ENCODE measurements at places on chromosomes 1 and 21. TPM values are rescaled to one million over a fixed set of nuclear protein-coding genes. Genes with fewer than 3 reads are reported as not detected.

THEM5 gene
- not detected for total RNA-seq

PLXNA2 gene
- 2.0 TPM for total RNA-seq

DYNLT5 gene
- total RNA-seq: under 0.01 TPM

FAM78B gene
- 0.33 TPM for total RNA-seq

CD101 gene
- total RNA-seq: not detected

FAM151A gene
- not detected for total RNA-seq

- no peak for DNase-seq
Measured at GRCh38 chr1:109133815-109134214, 19.9 kb downstream of the ELAPOR1 start.

GRCh38 chr1:11967028-11967547, 13.2 kb upstream of the MFN2 start:
- peak; percentile 17 for DNase-seq

- DNase-seq: no peak
Measured at GRCh38 chr1:2251786-2252185, 23.7 kb downstream of the SKI start.

- DNase-seq: no peak
Measured at GRCh38 chr21:35208104-35208503, 159.0 kb upstream of the RUNX1 start.

- no peak for DNase-seq
Measured at GRCh38 chr1:167404161-167404888, 114.0 kb downstream of the CD247 start.

GRCh38 chr1:201518071-201518470, 11.1 kb upstream of the CSRP1 start:
- no peak for DNase-seq

DNA sequence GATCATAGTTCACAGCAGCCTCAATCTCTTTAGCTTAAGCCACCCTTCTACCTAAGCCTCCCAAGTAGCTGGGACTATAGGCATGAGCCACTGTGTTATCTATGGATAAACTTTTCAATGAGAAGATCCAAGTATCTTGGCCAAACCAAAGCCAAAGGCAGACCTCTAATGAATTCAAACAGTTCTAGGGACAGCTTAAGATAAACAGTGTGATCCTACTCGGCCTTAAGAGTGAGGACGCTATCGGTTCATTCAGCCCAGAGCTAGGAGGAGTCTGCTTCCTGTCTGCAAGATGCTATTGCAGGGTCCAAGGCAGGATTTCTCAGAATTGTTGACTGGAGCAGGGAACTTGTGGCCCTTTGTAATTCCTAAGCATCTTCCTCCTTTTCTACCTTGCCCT, 368.7 kb downstream of the ST6GALNAC3 start:
- no peak for DNase-seq

DNA sequence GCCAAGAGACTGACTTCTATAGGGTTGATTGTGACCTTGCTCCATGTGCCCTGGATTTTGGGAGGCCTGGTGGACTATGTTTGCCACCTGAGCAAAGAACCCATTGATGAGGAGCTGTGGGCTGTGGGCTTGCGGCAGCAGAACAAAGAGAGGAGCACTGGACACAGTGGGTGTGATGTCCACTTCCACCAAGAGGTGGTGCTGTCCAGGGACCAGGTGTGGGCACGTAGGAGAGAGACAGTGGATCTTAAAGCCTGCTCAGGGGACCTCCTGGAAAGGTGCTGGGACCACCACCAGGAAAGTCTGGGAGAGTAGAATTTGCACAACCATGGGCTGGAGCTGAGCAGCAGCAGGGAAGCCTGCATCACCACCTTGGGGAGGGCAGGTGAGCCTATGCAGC, 106.7 kb upstream of the ETS2 start:
- no peak for DNase-seq

GRCh38 chr1:68370101-68370915, 79.4 kb downstream of the RPE65 start:
- DNase-seq: no peak

GRCh38 chr1:248841702-248842395, 3.8 kb downstream of the ZNF672 start:
- DNase-seq: peak; percentile 46

DNA sequence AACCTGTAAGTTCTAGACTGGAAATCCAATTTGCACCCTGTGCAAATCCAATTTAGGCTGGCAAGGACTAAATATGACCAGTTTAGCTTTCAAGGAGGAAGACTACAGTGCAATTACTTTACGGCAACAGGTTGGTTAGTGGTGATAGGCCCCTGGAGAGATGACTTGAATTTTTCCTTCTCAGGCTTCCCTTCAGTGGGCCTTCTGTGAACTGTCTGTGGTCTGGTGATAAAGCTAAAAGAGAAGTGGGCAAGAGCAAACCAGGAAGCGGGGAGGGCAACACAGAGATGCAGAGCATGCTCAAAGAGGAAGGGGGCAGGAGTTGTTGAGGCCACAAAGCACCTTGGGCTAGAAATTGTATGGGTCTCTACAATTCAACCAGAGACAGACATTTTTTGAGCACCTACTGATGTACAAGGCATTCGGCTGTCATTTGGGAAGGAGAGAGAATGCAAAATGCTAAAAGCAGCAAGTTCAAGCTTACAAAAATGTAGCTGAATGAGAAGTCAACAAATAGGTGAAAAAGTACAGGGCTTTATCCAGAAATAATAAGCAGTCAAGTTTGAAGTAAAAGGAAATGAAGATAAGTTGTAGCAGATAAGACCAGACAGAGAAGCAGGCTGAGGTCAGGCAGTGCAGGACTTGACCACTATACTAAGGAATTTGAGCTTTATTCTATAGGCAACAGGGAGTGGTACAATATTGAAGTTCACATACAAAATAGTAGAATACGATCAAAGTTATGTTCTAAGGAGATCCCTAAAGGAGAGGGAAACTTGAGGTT, 23.9 kb downstream of the INPP5B start:
- DNase-seq: no peak

DNA sequence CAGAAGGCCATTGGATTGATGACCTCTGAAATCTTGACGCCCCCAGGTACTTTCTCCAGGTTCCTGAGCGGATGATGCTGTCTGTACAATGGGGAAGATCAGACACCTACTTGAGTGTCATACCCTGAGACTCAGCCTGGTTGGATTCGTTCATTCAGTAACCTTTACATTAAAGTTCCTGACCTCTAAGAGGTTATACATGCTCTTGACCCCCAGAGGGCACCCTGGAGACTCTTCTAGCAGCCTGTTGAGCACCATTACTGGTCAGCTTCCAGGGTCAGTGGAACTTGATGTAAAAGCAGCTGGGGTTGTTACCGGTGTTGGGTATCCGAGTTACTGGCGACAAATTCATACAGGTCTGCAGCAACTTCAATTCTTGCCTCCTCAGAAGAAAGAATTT, 114.3 kb upstream of the ZNF678 start:
- peak; percentile 27 for DNase-seq

DNA sequence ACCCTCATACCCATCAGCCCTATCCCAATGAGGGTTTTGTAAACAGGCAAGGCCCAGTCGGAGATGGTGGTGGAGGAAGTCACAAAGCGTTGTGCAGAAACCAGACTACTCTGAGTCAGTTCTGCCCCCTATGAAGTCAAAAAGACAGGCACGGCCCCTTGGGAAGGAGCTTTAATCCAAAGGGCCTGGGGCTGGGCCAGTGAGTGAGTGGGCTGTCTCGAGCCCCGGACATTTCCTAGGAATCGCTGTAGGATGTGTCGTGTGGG, 442 bp upstream of the AHCYL1 start:
- DNase-seq: peak; percentile 47

- DNase-seq: no peak
Measured at GRCh38 chr1:32204943-32205361, 519 bp upstream of the IQCC start.

DNA sequence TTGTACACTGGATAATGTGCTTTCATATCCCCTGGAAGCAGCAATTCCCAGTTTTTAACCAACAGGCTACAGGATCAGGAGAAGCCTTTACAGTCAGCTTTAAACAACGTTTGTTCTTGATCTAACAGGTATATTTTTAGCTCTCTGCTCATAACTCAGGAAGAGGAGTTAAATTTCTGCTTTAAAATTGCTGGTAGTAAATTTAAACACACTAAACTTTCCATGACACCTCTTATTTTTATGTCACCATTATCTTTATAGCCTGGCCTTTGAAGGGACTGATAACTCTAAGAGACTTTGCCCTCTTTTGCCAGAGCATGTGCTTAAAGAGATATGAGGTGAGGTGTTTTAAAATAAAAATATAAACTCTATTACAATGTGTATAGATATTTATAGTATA, 119.6 kb upstream of the BRINP3 start:
- DNase-seq: no peak

DNA sequence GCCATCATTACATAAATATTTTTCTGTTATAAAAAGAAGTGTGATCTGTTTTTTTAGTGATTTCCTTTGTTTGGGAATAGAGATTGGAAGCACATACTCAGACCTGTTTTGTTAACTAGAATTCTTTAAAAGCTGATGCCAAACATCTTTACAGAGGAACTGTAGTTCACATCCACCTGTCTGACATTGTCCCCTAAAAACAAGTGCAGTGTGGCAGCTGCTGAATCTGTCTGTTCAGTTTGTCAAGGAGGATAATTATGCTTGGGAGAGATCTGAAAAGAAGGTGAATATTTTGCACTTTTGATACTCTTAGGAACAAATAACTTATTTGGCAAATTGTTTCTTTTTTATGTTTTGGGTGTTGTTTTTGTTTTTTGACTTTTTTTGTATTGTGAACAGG, 13.6 kb downstream of the AGMAT start:
- DNase-seq: no peak
